ENCODE measurements at places on chromosomes 5 and 9.

DNA sequence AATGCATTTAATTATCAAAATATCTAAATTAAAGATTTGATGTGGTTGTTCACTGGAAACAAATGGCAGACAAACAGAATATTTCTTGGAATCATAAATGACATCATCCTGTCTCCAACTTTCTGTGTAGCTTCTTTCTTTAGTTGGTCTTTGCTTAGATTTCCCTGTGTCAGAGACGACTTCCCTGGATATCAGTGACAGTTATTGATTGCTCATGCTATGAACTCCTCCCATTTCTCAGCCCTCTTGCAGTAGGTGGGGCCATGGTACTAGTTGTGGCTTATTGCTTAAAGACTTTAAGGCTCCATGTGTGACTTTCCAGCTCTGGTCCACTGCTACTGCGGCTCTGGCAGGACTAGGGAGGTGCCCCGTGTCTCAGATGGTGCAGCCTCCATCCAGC is 592.6 kb downstream of the MTRR start:
- no peak overlapping the region for H3K4me3 ChIP-seq
- DNase-seq = no peak
- no peaks in the 10 kb centered on the region for H3K4me1 ChIP-seq
- H3K27ac ChIP-seq = no peak overlapping the region
- no peaks in the 10 kb centered on the region for H3K27me3 ChIP-seq

DNA sequence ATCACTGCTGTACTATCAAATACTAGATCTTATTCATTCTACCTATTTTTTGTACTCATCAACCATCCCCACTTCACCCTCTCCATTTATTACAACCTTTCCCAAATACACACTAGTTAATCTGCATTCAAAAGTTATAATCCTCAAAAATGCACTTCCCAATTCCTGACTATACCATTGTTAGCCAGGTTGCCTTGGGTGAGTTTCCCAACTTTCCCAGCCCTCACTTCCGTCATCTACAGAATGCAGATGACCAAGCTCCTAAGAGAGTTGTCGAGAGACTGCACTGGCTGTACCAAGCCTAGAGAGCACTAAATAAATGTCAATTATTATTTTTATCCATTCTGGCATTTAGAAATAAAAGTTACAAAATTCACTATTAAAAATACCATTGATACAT is 11.5 kb downstream of the PLPP1 start:
- H3K4me3 ChIP-seq = no peak overlapping the region
- no peak for DNase-seq
- H3K27me3 ChIP-seq = no peaks in the 10 kb centered on the region
- H3K27ac ChIP-seq = no peak overlapping the region
- H3K4me1 ChIP-seq = peaks cover 74% of the 10 kb centered on the region

- H3K4me1 ChIP-seq = peaks cover 7% of the 10 kb centered on the region
- H3K27ac ChIP-seq = no peak overlapping the region
- DNase-seq = no peak
- no peaks in the 10 kb centered on the region for H3K27me3 ChIP-seq
Observed at GRCh38 chr9:115587310-115587709, 469.4 kb upstream of the TNC start.

GRCh38 chr5:168734119-168734518 is 155.0 kb upstream of the PANK3 start:
- DNase-seq = no peak
- no peaks in the 10 kb centered on the region for H3K36me3 ChIP-seq
- no peaks in the 10 kb centered on the region for H3K27me3 ChIP-seq

GRCh38 chr5:4540375-4541173 is 599.6 kb upstream of the ADAMTS16 start:
- no peak for DNase-seq
- no peaks in the 10 kb centered on the region for H3K4me1 ChIP-seq
- H3K27ac ChIP-seq = no peak overlapping the region
- H3K4me3 ChIP-seq = no peak overlapping the region

- H3K4me1 ChIP-seq = peaks cover 27% of the 10 kb centered on the region
- no peaks in the 10 kb centered on the region for H3K27me3 ChIP-seq
- H3K36me3 ChIP-seq = no peaks in the 10 kb centered on the region
- DNase-seq = no peak
Observed at GRCh38 chr9:87107072-87107471, 159.8 kb upstream of the GAS1 start.

GRCh38 chr9:83432877-83433550 is 105.2 kb downstream of the FRMD3 start:
- H3K4me3 ChIP-seq = no peak overlapping the region
- H3K36me3 ChIP-seq = no peaks in the 10 kb centered on the region
- no peaks in the 10 kb centered on the region for H3K27me3 ChIP-seq
- peaks cover 6% of the 10 kb centered on the region for H3K4me1 ChIP-seq

GRCh38 chr9:83706676-83707517 is 861 bp downstream of the UBQLN1 start:
- peak; percentile 34 for DNase-seq
- peaks cover 27% of the 10 kb centered on the region for H3K4me1 ChIP-seq
- H3K27me3 ChIP-seq = no peaks in the 10 kb centered on the region
- H3K4me3 ChIP-seq = peak overlapping the region; percentile 84
- H3K27ac ChIP-seq = peak overlapping the region; percentile 98

- no peak for DNase-seq
- H3K27ac ChIP-seq = no peak overlapping the region
- H3K27me3 ChIP-seq = no peaks in the 10 kb centered on the region
- no peaks in the 10 kb centered on the region for H3K4me1 ChIP-seq
- no peak overlapping the region for H3K4me3 ChIP-seq
- H3K36me3 ChIP-seq = no peaks in the 10 kb centered on the region
Observed at GRCh38 chr5:180668835-180669596, 19.6 kb upstream of the FLT4 start.

DNA sequence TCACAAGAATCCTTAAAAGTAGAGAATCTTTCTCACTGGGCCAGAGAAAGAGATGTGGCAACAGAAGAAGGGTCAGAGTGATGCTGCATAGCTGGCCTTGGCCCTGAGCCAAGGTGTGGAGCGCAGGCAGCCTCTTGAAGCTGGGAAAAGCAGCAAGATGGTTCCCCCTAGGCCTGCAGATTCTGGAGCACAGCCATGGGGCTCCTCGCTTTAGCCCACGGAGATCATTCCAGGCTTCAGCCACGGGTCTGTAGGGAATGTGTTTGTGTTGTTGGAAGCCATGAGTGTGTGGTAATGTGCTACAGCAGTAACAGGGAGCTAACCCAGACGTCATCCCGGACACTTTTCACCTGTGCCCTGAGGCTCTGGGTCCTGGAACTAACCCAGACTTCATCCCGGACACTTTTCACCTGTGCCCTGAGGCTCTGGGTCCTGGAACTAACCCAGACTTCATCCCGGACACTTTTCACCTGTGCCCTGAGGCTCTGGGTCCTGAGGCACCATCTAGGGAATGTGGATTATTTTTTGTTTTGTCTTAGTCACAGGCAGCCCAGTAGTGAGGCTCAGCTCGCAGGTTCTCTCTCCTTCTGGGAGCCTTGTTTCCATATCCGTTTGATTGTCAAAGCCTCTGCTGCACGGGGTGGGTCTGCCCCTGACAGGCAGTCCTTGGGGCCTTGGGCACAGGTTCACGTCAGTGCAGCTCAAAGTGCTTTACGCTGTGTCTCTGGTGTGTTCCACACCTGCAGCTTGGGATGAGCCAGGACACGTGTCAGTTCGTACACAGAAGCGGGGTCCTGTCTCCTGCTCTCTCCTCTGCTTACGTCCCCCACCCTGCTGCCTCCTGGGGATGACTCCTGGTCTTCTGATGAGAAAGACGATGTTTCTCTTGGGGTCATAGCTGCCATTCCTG is 56.3 kb upstream of the EXOC3 start:
- no peak overlapping the region for H3K27ac ChIP-seq
- H3K4me3 ChIP-seq = no peak overlapping the region
- H3K27me3 ChIP-seq = no peaks in the 10 kb centered on the region
- H3K4me1 ChIP-seq = no peaks in the 10 kb centered on the region
- DNase-seq = no peak
- H3K36me3 ChIP-seq = no peaks in the 10 kb centered on the region

- no peak for DNase-seq
- H3K4me1 ChIP-seq = no peaks in the 10 kb centered on the region
- peaks cover 65% of the 10 kb centered on the region for H3K36me3 ChIP-seq
- no peak overlapping the region for H3K27ac ChIP-seq
- no peaks in the 10 kb centered on the region for H3K27me3 ChIP-seq
Observed at GRCh38 chr9:2193552-2193951, 178.4 kb downstream of the SMARCA2 start.

DNA sequence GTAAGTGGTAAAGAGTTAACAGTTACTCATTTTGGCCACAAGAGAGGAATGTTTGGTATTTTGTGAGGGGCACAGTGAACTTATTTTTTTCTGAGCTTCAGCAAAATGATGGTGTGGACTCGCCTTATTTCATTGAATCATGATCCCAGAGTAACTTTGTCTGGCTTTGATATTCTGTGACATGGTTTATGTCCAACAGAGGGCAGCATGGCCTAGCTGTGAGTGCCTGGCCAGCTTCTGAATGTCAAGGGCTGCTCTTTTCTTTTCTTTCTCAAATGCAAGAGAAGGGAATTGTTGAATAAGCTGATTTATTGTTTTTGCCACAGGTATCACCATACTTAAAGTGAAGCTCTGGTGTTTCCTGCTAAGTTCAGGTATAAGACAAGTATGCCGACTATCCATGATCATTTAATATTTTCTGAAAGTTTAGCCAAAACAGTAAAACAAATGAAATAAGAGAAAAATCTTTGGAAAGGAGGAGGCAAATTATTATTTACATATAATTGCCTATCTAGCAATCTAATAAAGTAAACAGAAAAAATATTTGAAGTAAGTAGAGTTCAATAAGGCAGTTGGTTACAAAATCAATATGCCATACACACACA is 31.7 kb downstream of the MRPL22 start:
- no peaks in the 10 kb centered on the region for H3K27me3 ChIP-seq
- no peak overlapping the region for H3K27ac ChIP-seq
- no peak overlapping the region for H3K4me3 ChIP-seq
- peaks cover 16% of the 10 kb centered on the region for H3K36me3 ChIP-seq
- DNase-seq = no peak

DNA sequence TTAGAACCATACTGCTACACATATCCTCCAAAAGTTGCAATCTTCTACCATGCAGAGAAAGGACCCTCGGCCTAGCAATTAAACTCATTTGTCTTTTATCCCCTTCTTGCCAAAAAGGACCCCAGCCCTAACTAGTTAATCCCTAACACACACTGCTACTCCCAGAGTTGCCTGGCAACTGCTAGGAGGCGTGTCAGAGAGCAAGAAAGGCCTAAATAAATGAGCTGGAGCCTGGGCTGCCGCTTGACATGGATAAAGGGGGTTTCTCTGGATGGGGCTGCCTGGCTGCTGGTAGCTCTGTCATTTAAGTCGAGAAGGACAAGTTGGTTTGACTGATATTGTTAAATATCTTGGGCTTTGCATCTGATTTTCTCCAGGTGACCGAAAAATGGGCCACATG is 194.8 kb downstream of the CRB2 start:
- no peaks in the 10 kb centered on the region for H3K4me1 ChIP-seq
- H3K27me3 ChIP-seq = no peaks in the 10 kb centered on the region
- H3K4me3 ChIP-seq = no peak overlapping the region
- no peak overlapping the region for H3K27ac ChIP-seq
- no peak for DNase-seq

GRCh38 chr9:134784577-134785305 is 95.9 kb upstream of the FCN2 start:
- H3K4me1 ChIP-seq = peaks cover 10% of the 10 kb centered on the region
- DNase-seq = no peak
- H3K27me3 ChIP-seq = no peaks in the 10 kb centered on the region
- H3K4me3 ChIP-seq = no peak overlapping the region
- peaks cover 90% of the 10 kb centered on the region for H3K36me3 ChIP-seq

GRCh38 chr9:27373851-27374250 is 76.9 kb upstream of the EQTN start:
- H3K4me3 ChIP-seq = no peak overlapping the region
- H3K27ac ChIP-seq = no peak overlapping the region
- peaks cover 7% of the 10 kb centered on the region for H3K4me1 ChIP-seq
- DNase-seq = no peak

GRCh38 chr9:75181750-75182149 is 93.4 kb downstream of the OSTF1 start:
- no peak overlapping the region for H3K27ac ChIP-seq
- H3K4me3 ChIP-seq = no peak overlapping the region
- no peaks in the 10 kb centered on the region for H3K4me1 ChIP-seq

DNA sequence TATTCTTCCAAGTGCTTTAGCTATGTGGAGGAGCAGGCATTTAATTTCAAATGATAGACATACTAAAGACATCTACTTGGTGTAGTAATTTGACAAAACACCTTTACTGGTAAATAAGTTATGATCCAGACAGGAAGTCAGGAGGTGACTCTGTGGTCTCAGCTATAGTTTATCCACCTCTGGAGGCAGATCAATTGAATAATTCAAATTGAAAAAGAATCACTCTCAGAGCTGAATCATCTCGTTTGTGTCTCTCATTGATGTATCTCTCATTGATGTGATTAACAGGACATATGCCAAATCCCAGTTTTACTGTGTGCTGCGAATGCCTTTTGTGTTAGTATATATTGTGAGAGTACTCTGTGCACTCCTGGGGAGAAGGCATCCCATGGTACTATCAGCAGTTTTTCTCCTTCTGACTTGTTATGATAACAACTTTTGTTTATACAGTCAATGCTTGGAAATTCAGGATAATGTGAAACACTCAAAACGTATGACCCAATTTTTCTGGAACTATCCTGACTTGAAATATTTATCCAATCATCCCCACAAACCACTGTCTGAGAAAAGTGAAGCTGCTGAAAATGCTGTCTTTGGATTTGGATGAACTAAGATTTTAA is 48.5 kb upstream of the DAB2 start:
- H3K4me3 ChIP-seq = no peak overlapping the region
- H3K27me3 ChIP-seq = no peaks in the 10 kb centered on the region
- DNase-seq = no peak
- no peak overlapping the region for H3K27ac ChIP-seq

- no peak overlapping the region for H3K27ac ChIP-seq
- no peak overlapping the region for H3K4me3 ChIP-seq
- no peak for DNase-seq
- no peaks in the 10 kb centered on the region for H3K36me3 ChIP-seq
- H3K4me1 ChIP-seq = no peaks in the 10 kb centered on the region
Observed at GRCh38 chr5:63055421-63055820, 476.8 kb downstream of the LRRC70 start.
